ENCODE measurements at places on chromosomes 7 and 10. TPM values are rescaled to one million over a fixed set of nuclear protein-coding genes. Genes with fewer than 3 reads are reported as not detected.

The GSTO2 gene
- 0.51 TPM for total RNA-seq

The CPED1 gene
- 1.0 TPM for total RNA-seq

The SFRP4 gene
- not detected for total RNA-seq

The FANK1 gene
- total RNA-seq = 1.0 TPM

The GNA12 gene
- 20.8 TPM for total RNA-seq

The TMEM225B gene
- total RNA-seq = 0.25 TPM

The PLEKHS1 gene
- not detected for total RNA-seq

The CFAP46 gene
- total RNA-seq = 0.76 TPM

The GAD2 gene
- not detected for total RNA-seq

The STEAP1B gene
- total RNA-seq = 10.9 TPM

The TPK1 gene
- 16.4 TPM for total RNA-seq

The CAMK2G gene
- 24.8 TPM for total RNA-seq

The GATA3 gene
- total RNA-seq = under 0.01 TPM

The OR13A1 gene
- not detected for total RNA-seq

- DNase-seq = peak; percentile 47
Observed at GRCh38 chr10:50577681-50578350, 45.9 kb downstream of the SGMS1 start.

DNA sequence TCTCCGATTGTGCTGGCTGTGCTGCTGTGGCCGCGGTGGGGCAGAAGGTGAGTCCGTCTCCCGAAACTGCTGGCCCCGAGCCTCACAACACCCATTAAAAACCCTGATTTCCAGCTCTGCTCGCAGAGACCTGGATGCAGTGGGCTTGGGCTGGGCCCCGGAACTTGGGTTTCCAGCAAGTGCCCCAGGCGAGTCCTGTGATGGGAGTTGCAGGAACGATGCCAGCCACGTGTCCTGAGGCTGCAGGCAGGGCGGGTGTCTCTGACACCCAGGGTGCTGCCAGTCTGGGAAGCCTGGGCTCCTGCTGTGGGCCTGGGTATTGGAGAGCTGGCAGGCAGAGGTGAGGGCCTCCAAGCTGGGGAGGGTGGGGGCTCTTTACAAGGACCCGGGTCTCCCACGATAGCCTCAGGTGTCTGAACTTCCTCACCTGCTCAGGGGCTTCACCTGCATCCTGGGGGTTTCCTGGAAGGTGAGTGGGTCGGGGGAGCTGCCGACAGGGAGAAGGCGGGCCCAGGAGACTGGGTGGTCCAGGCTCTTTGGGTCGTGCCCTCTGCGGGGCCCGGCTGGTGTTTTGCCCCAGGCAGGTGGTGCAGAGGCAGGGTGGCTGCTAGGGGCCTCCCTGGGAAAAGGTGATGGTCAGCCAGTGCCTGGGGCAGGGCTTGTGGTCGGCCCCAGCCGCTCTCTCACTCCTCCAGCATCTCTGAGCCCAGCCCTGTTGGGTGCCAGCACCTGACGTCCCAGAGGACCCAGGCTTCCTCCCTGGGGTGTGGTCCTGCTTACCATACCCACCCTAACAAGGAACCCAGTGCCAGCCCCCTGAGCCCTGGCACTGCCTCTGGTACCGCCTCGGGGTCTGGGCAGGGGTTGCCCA lies 180.3 kb downstream of the DNAJB6 start:
- DNase-seq = no peak

- DNase-seq = no peak
Observed at GRCh38 chr10:31466313-31466712, 147.3 kb downstream of the ZEB1 start.

GRCh38 chr10:77441353-77442166 lies 196.0 kb downstream of the KCNMA1 start:
- DNase-seq = no peak

- peak; percentile 20 for DNase-seq
Observed at GRCh38 chr10:90319188-90319914, 538.5 kb downstream of the HTR7 start.

DNA sequence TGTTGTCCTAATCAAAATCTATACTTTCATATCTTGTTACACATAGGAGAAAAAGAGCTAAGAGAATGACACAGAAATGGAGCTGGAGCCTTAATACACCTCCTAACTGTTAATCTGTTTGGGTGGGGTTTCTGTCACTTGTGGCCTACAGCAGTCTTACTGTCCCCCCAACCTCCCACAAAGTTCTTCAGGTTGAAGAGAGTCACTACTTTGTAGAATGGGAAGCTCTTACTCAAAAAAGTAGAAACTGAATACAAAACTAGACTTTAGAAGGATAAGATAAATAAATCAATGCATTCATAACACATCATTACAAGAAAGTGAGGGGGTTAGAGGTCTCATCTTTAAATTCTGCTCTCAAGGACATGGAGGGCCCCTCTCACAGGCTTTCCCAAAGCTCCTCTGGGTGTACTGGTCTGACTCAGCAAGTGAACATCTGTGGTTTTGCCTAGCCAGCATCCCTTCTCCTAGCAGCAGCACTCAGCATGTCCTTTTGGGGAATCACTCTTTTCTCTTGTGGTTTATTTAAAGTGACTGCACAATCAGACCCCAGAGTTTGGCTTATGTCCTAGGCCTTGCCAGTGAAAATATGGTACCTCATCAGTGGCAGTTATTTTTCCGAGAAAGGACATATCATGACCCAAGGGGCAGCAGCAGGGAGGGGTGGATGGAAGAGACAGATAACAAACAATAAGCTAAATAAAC lies 2.0 kb upstream of the BLVRA start:
- DNase-seq = no peak

DNA sequence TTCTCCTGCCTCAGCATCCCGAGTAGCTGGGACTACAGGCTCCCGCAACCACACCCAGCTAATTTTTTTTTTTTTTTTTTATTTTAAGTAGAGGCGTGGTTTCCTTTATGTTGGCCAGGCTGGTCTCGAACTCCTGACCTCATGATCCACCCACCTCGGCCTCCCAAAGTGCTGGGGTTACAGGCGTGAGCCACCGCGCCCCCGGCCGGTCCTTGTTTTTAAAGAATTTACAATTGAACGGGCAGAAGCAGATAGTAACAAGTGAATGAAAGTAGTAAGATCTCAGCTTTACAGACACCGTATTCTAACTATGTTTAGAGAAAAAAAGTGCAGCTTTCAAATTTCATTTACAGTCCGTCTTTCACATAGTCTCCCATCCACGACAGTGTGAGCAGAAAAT lies 112.5 kb upstream of the VWC2 start:
- no peak for DNase-seq

GRCh38 chr7:102994567-102994966 lies 80.0 kb downstream of the FBXL13 start:
- DNase-seq = no peak

DNA sequence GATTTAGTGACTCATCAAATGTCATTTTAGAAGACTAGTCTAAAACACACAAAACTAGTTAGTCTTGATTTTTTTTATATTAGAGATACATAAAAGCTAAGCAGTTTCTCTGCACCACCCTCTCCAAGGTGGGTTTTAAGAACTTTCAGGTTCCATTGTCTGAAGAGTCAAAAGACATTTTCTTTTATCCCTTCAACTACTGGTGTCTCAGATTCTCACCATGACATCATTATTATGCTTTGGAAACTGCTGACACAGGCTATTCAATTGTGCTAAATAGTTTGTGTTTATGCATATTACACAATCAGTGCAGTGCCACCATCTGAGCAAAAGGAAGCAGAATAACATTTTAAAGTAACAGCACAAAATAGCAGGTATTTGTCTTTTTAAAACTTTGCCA lies 52.2 kb downstream of the IGF2BP3 start:
- peak; percentile 77 for DNase-seq

GRCh38 chr7:140230516-140230860 lies 53.7 kb upstream of the KDM7A start:
- no peak for DNase-seq

GRCh38 chr7:108094933-108095710 lies 35.0 kb downstream of the LAMB4 start:
- peak; percentile 31 for DNase-seq

GRCh38 chr7:4716946-4717795 lies 35.1 kb downstream of the FOXK1 start:
- DNase-seq = no peak

DNA sequence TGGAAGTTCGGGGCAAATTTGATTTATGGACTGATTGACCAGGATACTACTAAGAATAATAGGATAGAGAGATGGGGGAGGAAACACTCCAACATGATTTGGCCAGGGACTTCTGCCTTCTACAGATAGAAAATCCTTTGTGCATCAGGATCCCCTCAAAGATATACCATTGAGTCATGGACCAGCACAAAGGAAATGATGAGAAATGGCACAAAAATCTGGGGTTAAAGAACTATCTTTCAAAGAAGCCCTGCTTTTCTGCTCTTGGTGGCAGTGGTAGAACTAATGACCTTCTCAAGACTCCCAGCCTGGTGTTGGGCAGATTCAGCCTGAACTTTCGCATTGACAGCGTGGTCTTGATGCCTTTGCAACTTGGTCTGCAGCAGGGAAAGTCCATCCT lies 27.6 kb upstream of the LAMB1 start:
- no peak for DNase-seq

DNA sequence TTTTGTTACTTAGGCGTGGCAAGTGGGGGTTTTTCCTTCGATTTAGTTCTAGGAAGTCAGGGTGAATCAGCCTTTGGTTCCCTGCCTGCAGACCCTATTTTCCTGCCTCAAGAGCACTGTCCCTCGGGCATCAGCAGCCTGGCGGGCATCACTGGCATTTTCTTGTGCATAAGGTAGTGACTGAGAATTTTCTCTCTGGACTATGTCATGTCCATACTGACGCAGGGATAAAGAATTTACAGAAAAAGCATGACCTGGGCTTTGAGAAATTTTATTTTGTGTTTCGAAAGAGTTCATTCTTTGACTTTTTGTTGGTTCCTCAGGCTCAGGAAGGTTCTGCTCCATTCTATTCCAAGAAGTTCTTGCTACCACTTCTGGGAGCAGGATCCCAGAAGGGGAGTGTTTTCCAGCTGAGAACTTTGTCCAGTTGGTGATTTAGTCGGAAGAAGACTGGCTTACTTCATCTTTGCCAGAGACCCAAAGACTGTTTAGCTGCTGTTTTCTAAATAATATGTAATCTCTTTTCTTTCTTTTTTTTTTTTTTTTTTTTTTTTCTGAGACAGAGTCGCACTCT lies 213.9 kb upstream of the SH2B2 start:
- no peak for DNase-seq

DNA sequence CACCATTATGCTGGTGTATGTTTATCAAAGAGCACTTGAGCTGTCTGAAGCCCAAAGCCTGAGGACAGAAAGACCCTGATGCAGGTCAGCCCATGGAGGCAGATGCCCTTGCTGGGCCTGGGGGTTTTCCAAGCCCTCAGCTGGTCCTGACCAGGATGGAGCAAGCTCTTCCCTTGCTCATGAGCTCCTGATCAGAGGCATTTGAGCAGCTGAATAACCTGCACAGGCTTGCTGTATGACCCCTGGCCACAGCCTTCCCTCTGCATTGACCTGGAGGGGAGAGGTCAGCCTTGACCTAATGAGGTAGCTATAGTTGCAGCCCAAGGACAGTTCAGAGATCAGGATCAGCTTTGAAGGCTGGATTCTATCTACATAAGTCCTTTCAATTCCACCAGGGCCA lies 13.0 kb downstream of the AQP1 start:
- DNase-seq = no peak

DNA sequence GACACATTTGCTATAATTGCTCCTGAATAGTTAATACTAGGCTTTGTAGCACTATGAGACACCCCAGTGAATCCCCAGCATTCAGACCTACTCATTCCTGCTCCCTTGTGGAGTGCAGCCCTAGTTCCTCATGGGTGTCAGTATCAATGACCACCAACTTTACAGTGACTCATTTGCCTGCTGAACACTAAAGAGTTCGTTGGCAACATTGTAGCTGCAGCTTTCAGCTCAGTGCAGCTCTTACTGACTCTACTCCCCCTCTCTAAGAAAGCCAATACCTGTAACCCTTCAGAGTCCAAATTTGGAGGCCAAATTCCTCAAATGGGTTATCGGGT lies 127.1 kb upstream of the MTPN start:
- DNase-seq = no peak

GRCh38 chr10:19848226-19848985 lies 32.2 kb downstream of the PLXDC2 start:
- no peak for DNase-seq

- DNase-seq = no peak
Observed at GRCh38 chr10:48460182-48460581, 144.7 kb downstream of the ARHGAP22 start.

GRCh38 chr7:155344270-155344617 lies 46.6 kb downstream of the INSIG1 start:
- no peak for DNase-seq

- DNase-seq = no peak
Observed at GRCh38 chr7:113085781-113086390, 741 bp downstream of the GPR85 start.

- DNase-seq = no peak
Observed at GRCh38 chr7:11193131-11193867, 219.6 kb downstream of the PHF14 start.

- no peak for DNase-seq
Observed at GRCh38 chr7:148701414-148701813, 2.7 kb downstream of the CUL1 start.

GRCh38 chr10:124672181-124672638 lies 72.0 kb downstream of the FAM53B start:
- DNase-seq = no peak

GRCh38 chr7:133478591-133479135 lies 225.8 kb downstream of the EXOC4 start:
- DNase-seq = no peak

GRCh38 chr7:80654887-80655340 lies 16.5 kb downstream of the CD36 start:
- peak; percentile 6 for DNase-seq

DNA sequence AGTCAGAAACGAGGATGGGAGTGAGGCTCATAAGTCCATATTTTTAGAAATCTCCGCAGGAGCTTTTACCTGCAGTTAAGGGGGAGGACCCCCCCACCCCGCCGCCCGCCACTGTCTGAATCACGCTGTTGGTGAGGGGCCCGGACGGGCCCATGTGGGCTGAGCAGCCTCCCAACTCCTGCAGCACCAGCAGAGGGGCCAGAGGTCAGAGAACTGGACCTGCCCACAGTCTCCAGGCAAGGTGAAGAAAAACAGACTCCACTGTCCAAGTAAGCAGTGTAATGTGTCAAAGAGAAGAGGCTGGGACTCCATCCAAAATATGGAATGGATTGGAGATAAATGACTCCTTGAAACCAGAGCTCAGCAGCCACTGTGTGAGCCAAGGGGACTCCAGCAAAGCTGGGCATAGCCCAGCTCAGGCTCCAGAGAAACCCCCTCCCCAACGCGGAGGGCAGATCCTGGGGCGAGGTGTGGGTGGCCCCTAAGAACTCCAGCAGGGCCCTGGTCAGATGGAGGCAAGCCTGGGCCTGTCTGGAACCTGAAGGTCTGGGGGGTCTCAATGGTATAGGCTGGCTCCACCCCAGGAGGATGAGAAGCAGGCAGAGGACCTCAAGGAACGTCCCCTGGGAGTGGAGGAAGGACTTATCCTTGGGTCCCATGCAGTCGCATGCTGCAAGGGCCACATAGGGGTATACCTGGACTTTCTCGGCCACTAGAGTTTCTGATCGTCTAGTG lies 128.5 kb upstream of the TNS3 start:
- DNase-seq = no peak

DNA sequence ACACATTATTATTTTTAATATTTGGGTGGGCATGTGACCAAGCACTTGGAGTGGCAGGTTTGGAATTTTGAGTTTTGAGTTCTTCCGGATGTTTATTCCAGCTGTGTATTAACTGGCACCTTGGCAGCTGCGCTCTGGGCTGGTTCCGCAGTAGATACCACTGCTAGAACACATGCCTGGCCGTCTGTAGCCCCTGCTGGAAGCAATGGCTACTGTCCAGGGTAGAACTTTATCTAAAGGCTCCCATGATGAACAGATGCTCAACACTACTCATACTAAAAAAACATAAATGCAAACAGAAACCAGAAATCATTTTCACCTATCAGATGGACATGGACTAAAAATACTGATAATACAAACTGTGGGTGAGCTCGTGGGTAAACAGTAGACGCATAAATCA lies 19.4 kb upstream of the SH3PXD2A start:
- no peak for DNase-seq

Measured in dermis microvascular lymphatic vessel endothelial cell (primary cell).